ENCODE measurements at places on chromosomes 5 and 9.

DNA sequence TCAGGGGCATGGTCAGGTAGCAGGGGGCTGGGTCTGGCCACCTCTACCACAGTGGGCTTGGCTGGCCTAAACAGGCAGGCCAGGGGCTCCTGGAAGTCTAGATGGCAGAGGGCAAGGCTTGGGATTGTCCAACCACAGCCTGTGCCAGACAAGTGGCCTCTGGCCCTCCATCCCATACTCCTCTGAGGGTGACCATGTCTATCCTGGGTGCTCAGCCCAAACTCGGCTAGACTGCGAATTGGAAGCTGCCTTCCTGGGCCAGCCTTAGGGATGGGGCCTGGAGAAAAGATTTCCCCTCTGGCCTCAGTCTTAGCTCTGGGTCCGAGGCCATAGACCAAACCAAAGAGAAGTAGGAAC is 110.5 kb downstream of the PHF2 start:
- DNase-seq: no peak

DNA sequence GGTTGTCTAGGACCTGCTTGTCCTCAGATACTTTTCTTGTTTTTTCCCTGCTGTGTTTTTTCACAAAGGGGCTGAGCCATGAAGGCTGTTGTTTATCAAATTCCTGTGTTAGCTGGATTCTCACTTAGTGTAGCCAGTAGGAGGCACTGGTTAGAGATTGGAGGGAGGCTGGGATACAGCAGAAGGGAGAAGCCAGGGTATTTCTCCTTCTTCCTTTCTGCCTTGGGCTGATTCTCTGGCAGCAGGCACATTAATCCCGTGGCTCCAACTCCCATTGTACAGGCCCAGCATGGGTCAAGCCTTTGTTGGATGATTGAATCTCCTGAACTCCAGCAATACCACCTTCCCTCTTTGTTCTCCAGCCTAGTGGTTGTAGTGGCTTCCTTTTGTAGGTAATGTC is 46.4 kb upstream of the FAM170A start:
- DNase-seq: no peak

GRCh38 chr5:6840136-6840793 is 127.0 kb downstream of the TENT4A start:
- DNase-seq: no peak

DNA sequence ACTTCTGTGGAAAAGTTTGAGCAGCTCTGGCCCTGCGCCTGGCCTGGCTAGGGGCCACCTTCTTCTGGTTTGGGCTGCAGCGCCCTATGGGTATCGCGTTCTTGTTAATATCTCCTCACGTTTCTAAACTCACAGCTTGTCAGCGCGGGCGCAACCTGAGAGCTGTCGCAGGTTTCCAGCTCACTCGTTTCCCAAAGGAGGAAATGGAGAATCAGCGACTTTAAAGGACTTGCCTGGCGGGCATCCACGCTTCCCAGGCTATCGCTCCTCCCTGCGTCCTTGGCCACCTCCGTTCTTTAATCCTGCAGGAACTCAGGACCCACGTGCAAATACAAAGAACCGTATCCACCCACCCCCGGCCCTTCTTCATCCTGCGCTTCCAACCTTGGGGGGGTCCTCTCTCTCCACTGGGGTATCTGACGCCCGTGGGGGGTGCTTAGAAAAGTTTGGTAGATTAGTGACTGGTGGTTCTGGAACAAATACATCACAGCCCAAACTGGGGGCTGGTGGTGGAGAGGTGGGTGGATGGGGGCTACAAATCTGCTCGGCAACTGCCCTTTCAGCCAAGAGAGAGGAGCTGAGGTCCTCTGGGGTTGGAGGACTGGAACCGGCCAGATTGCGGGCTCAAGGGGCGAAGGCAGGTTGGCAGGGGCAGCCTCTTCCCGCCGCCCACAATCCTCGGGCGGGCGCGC is 578 bp upstream of the PSAT1 start:
- peak; percentile 25 for DNase-seq

- DNase-seq: no peak
Measured at GRCh38 chr5:174111287-174111973, 65.9 kb downstream of the NSG2 start.
